ENCODE measurements at places on chromosomes 7 and 10.

DNA sequence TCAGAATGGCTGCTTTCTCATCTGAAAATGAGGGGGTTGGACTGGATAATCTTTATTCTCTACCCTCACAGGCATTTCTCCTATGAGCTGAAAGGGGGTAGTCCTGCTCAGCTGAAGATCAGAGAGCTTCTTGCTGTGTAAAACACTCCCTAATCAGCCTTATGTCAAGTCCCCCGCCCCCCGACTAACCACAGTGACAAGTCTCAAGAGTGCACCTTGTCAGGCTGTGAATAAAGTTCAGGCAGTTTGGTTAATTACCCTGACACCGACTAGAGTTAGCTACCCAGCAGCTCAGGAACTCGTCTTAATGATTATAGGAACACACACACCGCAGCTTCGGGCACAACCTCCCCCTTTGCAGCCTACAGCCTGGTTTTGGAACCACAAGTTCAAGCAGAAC, 513.7 kb downstream of the RPS24 start:
- DNase-seq = no peak

DNA sequence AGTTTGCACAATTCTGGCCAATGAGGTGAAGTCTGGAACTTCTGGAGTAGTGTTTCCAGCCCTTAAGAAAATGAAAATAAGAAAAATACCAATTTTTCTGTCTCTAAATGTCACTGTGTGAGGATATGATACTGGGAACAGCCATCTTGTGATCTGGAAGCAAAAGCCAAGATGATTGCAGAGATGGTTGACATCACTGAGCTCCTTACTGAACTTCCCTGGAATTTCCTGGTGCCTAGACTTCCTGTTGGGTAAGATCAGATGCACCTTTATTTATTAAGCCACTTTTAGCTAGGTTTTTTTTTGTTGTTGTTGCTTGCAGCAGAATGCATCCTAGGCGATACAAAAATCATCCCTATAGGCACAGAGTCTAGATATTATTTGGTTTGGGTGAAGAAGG, 27.3 kb upstream of the INHBA start:
- no peak for DNase-seq

DNA sequence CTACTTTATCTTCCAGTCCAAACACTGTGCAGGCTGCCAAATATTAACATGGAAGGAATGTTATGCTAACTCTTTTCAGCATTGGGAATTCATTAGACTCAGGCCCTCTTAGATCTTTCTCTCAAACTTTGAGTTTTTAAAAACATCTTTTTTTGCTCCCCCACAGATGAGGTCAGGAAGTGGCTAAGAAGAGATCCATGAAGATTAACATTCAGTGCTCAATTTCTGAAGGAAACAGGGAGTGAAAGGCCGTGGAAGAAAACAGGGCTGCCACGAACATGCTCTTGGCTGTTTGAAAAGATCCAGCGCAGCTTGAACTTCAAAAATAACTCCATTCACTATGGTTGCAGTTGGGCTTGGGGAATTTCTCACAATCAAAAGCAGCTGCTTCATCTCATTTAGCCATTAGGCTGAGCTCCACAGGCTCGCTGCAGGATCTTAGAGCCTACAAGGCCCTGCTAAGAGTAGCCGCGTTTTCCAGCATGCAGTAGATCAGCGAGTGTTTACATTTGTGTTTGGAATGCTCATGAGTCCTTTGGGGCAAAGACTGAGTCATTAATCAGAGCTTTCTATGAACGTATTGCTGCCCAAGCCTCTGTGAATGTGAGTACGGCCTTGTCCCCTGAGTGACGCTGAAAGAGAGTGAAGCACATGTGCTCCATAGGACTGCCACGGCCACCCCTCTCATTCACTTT, 41.2 kb upstream of the TNS3 start:
- DNase-seq = peak; percentile 95

DNA sequence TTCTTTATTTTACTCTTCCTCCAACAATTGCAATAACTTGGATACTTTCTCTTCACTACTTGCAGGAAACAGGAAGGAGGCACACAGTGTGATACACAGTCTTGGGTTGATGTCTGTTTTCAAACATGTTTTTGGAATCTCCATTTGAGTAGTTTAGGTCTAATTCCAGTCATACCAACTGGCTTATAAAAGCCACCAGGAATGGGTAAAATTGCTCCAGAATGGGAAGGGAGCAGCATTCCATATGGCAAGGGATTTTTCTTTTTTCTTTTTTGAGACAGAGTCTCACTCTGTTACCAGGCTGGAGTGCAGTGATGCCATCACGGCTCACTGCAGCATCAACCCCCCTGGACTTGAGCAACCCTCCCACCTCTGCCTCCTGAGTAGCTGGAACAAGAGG, 545.1 kb upstream of the GALNT17 start:
- peak; percentile 55 for DNase-seq

DNA sequence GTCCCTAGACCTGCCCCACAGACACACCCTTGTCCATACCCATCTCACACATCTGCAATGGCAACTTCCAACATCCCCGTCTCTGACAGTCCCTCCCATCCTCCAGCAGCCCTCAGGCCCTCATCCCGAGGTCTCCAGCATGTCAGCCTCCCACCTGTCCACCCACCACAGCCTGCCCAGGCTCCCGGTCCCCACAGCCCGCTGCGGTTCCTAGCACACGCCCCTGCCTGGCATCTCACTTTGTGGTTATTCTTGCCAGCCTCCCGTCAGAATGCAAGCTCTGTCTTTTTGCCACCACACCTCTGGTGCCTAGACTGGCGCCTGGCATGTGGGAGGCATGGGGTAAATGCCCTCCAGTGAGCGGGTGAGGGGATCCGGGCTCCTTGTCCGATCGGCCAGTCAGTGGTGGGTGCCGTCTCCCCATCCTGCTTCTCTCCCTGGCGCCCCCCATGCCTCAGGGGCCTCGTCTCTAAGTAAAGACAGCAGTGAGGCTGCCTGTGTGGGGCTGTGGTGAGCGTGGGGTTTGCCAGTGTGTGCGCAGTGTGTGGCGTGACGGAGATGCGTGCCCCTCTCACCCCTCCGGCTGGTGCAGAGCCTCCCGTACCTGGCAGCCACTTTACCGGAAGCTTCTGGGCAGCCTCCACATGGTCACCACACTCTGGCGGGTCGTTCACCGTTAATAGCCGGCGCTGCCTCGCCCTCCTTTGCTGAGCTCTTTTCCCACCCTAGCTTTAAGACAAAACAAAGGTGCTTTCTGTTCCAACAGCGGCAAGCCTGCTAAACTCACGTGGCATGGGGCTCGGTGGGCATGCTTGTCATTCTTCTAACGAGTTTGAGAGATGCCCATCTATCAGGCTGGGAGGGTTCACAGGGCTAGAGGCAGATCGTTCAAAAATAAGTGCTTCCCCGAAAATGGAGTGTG, 28.5 kb upstream of the TTYH3 start:
- no peak for DNase-seq

DNA sequence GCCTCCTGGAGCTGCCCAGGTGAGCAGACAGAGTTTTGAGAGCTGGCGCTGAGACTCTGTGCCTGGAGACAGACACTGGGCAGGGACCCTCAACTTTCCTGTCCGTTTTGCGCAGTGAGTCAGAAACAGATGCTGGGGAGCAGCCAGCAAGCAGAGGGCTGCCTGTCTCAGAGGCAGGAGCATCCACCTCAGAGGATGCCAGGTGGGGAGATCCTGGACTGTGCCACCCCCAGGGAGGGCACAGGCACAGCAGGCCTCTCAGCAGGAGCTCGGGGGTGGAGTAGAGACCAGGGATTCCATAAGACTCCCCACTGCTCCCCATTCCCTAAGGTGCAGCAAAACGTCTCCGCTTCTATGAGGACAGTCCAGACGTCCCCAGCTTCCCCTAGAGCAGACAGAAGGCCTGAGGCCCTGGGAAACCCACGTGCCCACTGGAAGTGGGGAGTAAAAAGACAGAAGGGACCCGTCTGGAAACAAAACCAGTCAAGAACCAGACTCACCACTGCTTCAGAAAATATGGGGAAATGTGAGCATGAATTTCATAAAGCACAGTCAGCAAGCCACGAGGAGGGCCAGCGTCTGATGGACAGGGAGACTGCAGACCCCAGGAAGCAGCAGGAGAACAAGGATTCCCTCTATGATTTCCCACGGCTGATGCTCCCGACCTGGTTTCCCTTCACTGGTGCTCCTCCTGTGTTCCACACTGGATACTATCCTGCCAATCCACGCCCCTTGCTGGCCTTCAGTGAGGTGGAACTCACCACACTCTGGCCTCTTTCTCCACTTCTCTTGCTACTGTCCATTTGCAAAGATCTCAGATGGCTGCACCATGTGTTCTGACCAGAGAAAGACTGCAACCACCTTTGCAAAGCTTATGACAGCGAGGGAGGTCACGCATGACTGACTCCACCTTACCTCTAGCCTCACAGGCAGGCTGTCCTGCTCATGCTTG, 151.3 kb upstream of the FAM20C start:
- no peak for DNase-seq

GRCh38 chr10:31340343-31340742, 21.3 kb downstream of the ZEB1 start:
- no peak for DNase-seq

DNA sequence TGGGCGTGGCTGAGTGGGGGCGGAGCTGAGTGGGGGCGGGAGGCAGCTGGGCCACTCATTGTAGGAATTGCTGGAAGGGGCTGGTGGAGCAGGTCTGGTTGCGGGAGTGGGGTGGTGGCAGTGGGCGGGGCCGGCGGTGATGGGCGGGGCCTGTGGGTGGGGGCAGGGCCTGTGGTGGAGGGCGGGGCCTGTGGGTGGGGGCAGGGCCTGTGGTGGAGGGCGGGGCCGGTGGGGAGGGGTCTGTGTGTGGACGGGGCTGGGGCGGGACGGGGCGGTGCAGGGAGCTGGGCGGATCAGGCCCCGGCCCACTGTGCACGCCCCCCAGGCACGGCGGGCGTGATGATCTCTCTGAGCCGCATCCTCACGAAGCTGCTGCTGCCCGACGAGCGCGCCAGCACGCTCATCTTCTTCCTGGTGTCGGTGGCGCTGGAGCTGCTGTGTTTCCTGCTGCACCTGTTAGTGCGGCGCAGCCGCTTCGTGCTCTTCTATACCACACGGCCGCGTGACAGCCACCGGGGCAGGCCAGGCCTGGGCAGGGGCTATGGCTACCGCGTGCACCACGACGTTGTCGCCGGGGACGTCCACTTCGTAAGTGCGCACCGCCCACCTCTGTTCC, 14.0 kb downstream of the SLC29A4 start:
- DNase-seq = no peak

GRCh38 chr10:11615396-11615795, 3.9 kb upstream of the USP6NL start:
- no peak for DNase-seq
